GM23248 (cell line): ENCODE measurements at places on chromosomes 16 and 17.

- peak; percentile 19 for DNase-seq
These were observed 1.0 kb downstream of the NHERF1 start for GRCh38 chr17:74749279-74750038.

GRCh38 chr17:33972763-33973162 lies 282.3 kb upstream of the CCL2 start:
- no peak for DNase-seq

- no peak for DNase-seq
These were observed 281.3 kb upstream of the TNRC6C start for GRCh38 chr17:77677211-77677610.

DNA sequence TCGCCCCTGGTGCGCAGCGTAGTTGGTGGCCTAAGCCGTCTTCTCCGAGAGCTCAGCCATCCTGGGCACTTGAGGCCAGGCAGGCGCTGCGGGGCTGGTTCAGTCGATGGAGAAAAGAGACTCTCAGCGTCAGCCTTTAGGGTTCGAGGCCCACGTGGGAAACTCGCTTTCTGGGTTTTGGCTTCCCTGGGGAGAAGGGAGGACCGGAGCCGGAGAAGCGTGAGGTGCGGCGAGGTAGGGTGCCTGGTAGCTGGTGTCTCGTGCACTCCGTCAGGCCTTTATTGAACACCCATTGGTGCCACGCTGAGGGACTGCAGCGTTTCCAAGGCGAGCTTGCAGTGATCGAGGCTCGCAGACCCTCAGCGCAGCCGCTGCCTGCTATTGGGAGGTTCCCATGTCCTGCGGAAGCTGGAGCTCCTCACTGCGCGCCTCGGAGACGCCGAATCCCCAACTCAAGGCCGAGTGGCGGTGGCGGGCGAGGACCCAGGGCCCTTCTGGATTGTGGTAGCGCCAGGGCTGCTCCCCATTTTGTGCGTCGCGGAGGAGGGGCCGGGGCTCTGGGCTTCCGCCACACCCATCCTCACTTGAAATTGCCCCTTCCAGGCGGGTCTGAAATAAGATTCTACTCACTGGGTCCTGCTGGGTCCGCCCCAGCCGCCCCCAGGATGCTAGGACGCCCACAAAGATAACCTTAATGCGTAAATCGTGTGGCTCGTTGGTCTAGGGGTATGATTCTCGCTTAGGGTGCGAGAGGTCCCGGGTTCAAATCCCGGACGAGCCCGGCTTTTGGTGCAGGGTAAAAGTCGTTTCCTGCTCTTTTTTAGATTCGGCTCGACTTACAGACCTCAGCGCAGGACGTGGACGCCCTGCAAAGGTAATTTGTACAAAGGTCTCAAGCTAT lies 1.2 kb downstream of the OR1F1 start:
- peak; percentile 73 for DNase-seq

DNA sequence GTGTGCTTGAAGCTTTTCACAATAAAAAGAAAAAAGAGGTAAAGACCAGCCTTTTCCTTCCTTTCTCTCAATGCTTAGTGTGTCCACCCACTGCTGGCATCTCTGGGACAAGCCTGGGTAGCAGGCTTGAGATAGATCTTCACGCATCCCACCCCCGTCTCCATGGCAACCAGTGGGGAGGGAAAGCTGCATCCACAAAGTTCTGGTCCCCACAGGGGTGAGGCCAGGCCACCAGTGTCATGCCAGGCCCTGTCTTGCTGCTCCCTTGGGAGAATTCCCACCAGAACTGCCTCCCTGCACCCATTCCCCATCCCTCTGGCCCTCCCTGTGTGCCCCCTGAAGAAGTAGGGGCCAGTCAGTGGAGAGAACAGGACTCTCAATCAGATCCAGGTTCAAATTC lies 259.9 kb downstream of the MRTFB start:
- DNase-seq = no peak

GRCh38 chr16:25735645-25736044 lies 43.9 kb downstream of the HS3ST4 start:
- DNase-seq = no peak

GRCh38 chr16:17925761-17926160 lies 410.8 kb downstream of the NPIPA8 start:
- DNase-seq = no peak

DNA sequence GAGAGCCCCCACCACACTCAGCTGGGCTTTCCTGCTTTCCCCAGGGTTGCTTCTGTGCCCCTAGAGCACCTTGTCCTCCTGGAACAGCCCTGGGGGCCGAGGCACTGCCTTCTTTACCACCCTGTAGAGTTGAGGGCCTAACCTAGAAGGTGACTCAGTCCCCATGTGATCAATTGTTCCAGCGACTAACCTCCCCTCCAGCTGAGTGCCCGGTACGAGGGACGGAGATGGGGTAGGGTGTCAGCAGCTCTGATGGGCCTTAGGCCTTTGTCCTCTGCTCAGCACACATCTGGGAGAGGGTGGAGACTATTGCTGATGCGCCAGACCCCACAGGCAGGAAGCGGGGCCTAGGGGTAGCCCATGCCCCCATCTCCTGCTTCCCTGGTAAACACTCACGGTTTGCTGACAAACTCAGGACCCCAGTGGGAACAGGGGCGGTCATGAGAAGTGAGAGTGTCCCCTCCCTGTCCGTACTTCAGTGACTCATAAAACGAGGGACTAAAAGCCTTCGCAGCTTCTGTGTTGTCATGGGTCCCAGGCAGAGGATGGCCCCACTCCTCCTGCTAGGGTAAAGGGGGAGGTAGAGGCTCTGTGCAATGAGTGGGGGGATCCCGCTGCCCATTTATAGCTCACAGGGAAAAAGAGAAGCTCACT lies 33.1 kb downstream of the NECAB2 start:
- DNase-seq = no peak

DNA sequence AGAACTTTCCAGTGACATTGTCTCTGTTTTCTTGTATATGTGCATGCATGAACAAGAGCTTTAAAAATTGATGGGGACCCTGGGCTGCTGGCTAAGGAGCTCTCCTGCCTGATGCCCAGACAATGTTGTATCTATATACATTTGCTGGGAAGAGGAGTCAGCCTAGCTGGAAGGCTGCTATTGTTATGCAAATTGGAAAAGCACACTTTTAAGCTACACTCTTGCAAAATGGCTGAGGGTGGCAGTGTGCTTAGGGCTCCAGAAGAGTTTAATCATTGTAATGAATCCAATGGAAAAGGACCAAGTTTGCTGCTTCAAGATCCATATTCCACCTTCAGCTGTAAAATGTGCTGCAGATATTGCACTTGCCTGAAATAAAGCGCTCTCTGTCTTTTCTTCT lies 171.8 kb downstream of the PRKCA start:
- DNase-seq = no peak
